ENCODE measurements at places on chromosomes 6 and 20.

- DNase-seq = peak; percentile 50
Measured at GRCh38 chr6:36682328-36683144, 4.0 kb downstream of the CDKN1A start.

- no peak for DNase-seq
Measured at GRCh38 chr6:111958534-111958933, 85.3 kb upstream of the FYN start.

DNA sequence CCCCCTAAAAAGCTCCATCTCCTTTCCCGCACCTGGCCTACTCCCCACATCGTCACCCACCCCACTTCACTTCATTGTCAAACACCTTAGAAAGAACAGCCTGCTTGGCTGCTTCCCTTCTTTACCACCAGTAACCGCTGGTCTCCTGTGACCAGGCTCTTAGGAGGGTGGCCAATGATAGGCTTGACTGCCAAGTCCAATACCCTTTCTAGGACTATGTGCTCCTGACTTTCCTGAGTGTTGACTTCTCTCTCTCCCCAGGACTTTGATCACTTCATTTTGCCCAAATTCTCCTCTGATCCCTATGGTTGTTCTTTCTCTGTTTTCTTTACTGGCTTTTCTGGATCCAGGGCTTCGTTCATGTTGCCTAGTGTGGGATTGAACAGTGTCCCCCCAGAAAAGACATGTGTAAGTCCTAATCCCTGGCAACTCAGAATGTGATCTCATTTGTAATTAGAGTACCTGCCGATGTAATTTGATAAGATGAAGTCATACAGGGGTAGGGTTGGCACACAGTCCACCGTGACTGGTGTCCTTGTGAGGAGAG lies 254.0 kb downstream of the GMDS start:
- DNase-seq = no peak

DNA sequence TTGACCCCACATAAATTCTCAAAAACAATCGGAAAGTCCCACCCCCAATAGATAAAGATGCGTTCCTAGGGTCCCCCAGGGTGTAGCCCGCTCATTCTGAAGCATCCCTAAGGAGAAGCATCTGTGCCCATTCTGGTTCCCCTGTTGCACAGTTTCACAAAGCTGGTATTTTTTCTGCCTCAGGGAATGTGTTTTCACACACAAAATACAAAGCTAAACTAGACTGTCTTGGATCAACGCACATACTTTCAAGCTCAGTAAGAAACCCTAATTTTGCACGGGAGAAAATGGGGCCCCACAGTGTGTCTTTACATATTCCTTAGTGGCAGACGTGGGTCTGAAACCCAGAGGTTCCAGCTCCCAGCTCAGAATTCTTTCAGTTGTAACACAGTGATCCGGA lies 6.1 kb downstream of the FOXQ1 start:
- DNase-seq = no peak

DNA sequence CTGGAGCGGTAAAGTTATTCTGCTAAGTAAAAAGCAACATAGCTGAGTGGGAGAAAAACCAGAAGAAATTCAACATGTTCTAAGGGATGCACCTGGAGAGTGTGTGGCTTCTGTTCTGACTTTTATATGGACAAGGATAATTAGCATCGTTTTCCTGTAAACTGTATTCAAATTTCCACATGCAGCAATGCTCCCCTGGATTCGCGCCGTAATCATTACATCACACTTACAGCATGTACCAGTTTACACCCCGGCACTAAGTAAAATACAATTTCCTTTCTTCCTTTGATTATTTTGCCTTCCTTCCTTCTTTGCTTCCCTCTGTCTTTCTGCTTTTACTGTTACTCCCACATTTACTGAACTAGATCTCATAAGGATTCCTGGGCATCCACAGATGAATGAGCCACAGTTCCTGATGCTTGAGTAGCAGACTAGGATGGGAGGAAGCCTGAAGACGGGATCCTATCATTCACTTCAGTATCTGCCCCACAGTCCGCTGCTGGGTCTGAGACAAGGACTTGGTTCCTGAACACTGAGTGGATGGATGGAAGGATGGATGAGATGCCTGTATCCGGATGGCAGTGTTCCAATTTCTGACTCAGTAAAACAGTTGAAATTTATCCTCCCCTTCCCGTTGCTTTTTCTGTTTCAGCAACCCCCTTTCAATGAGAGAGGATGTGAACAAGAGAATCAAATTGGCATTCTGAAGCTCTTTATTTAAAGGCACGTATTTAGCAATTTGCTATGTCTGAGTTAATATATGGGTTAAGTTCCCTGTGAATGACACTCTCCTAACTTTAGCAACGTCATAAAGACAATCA lies 174.6 kb downstream of the GJA10 start:
- DNase-seq = no peak

GRCh38 chr6:93581371-93581770 lies 162.0 kb upstream of the EPHA7 start:
- no peak for DNase-seq

DNA sequence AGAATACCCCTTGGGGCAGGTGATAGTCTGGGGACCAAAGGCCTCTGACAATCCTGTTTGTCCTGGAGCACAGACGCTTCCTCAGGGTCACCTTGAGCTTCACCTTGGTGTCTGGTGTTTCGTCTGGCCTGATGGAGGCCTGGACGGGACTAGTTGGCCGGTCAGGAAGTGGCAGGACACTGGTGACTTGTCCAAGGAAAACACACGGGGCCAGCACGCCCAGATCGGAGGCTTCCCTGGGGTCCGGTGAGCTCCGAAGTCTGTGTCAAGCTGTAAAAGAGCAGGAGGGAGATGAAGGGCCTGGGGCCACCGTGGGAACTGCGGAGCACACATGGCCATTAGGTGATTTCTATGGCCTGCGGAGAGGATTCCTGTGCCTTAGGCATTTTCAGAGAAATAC lies 67.9 kb downstream of the SMOC2 start:
- DNase-seq = no peak

DNA sequence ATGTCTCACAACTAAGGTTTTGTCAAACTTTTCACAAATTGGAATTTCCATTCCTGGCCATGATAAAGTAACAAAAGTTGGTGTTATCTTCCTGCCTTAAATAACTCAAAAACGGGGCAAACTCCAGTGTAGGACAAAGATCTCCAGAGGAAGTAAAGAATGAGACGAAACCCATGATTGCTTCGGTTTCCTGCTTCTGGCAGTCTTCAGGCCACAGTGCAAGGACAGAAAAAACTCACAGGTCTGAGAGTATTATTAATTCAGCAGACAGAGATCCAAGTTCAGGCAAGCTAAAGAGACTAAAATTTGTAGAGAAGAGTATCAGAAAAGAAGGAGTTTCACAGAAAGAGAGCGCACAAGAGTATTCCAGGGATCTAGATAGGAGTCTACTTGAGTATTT lies 64.8 kb upstream of the RCAN2 start:
- no peak for DNase-seq

- DNase-seq = peak; percentile 26
Measured at GRCh38 chr6:41200901-41201763, at the start of gene TREML2. TSS of gene TREML2 (minus strand) at chr6:41201149. CDS start at chr6:41201008, 141 bp downstream.

GRCh38 chr6:127854009-127854408 lies 46.8 kb downstream of the THEMIS start:
- DNase-seq = no peak

- no peak for DNase-seq
Measured at GRCh38 chr6:54579011-54579410, 267.6 kb upstream of the FAM83B start.

- no peak for DNase-seq
Measured at GRCh38 chr6:121691126-121691551, 255.7 kb downstream of the GJA1 start.

DNA sequence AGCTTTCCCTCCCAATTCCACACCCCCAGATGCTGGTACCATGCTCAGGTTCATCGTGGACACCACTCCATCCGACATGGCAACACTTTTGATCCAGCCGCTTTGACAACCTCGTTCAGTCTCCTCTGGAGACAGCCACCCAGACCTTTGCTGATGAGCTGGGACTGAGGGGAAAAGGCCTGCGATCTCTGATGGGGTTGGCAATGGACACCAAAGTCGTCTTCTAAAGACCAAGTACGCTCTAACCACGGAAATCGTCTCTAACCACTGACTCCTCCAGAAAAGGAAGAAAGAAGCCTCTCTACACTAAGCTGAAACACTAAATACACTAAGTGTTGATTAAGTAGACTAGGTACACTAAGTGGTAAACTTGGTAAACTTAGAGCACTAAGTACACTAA lies 26.1 kb upstream of the HLA-E start:
- DNase-seq = no peak

- DNase-seq = no peak
Measured at GRCh38 chr20:50569864-50570836, 60.0 kb downstream of the PTPN1 start.

DNA sequence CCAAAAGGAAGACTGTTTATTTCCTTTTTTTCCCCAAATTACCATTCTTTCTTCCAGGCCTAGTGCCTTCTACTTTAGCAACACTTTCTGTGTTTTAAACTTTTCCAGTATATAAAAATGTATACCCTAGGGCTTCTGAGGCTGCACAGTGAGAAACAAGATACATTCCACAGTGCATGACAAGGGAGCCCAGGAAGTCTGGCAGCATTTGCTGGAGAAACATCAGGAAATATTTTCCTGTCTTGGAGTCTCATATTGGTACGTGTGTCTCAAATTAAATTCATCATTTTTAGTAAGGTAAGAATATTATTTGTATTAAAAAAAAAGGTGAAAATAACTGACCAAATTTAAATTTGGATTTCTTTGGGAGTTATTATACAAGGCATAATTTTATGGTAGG lies 662.6 kb downstream of the RFPL4B start:
- DNase-seq = no peak

DNA sequence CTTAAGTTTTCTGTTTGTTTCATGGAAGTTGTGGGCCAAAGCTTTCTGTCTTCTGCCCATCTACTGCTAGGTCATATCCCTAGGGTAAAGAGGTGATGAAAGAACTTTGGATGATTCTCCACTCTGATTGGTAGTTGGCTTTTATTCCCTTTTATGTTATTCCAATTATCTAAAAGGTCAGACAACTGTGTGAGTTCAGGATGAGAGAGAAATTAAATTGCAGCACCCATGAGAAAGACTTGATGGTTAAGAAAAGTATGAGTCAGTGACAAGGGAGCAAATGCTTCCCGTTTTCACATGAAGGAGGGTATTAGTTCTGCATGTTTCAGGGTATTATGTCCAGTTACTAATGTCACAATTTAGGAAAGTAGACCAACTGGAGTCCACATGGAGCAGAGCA lies 136.3 kb downstream of the CD109 start:
- no peak for DNase-seq

DNA sequence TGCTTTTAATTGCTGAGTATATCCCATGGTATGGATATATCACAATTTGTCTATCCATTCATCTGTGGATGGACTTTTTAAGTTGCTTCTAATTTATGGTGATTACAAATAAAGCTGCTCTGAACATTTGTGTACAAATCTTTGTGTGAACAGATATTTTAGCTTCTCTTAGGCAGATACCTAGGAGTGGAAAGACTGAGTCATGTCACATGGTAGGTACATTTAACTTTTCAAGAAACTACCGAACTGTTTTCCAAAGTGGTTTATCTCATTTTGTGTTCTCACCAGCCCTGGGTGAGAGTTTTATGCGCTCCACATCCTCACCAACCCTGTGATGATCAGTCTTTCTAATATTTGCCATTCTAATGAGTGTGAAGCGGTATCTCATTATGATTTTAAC lies 31.0 kb upstream of the ZNFX1 start:
- no peak for DNase-seq

DNA sequence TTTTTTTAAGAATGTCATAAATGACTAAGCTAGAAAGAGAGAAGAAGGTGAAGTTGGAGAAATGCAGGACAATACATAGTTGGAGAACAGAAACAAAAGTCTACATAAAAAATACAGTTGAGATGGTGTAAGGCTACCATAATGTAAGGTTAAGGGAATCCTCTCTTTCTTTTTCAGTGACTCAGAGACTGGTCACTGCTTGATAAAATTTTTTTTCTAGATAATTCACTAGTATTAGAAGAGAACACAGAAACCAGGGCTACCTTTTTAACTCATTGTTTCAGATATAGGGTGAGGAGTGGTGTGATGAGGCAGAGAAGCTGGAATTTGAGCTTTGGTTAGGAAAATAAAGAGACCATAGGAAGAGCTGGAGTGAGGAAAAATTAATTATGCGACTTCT lies 18.2 kb upstream of the EDN1 start:
- no peak for DNase-seq

- DNase-seq = no peak
Measured at GRCh38 chr6:167660944-167661551, 165.7 kb upstream of the AFDN start.

GRCh38 chr6:110488606-110489190 lies 12.3 kb upstream of the SLC22A16 start:
- DNase-seq = no peak
